ENCODE measurements at places on chromosomes 7 and 10.
A peak's percentile ranks its signal among the peaks of the same experiment; 100 is the strongest.

DNA sequence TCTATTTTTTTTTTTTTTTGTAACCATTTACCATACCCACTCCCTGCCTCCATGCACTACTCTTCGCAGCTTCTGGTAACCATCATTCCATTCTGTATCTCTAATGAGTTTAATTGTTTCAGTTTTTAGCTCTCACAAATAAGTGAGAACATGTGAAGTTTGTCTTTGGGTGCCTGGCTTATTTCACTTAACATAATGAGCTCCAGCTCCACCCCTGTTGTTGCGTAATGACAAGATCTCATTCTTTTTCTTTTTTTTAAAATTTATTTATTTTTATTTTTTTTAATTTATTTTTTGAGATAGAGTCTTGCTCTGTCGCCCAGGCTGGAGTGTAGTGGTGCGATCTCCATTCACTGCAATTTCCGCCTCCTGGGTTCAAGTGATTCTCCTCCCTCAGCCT is 142.3 kb upstream of the PCLO start:
- DNase-seq, result no peak

- no peak for DNase-seq
Measured at GRCh38 chr10:47061776-47062175, 150.5 kb downstream of the PTPN20 start.

DNA sequence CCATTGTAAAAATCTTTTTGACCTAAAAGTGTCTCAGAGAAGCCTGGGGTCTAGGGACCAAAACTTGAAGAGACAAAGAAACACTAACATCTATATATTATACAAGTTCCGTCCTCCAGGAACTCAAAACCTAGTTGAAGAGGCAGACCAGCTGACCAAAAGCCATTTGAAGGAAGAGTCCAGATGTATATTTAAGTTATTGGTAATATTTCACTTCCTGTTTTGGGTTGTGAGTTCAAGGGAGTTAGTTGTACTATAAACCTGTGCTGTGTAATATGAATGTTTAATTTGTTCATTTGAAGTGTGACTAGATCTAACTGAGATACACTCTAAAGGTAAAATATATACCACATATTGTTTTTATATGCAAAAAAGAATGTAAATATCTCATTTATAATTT is 45.0 kb downstream of the CDK1 start:
- DNase-seq, result no peak

- no peak for DNase-seq
Measured at GRCh38 chr7:87213811-87214210, 5.7 kb downstream of the TMEM243 start.

DNA sequence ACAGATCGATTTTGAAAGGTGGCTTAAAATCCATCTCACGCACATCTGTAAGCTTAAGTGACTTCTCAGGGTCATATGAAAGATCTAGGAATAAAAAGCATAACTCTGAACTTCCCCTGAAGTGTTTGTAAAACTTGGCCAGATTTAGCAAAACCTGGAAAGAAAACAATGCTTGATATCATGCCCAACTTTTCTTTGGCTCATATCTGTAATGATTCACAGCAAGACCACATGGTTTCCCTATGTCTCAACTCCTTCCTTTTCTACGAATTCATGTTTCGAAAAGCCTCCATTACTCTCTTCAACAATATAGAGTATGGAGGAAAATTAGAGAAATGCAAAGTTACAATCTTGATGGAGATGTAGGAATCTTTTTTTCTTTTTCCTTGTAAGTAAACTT is 20.1 kb upstream of the CABCOCO1 start:
- no peak for DNase-seq

- DNase-seq, result peak; percentile 20
Measured at GRCh38 chr7:112938863-112939573, 147.6 kb downstream of the GPR85 start.

DNA sequence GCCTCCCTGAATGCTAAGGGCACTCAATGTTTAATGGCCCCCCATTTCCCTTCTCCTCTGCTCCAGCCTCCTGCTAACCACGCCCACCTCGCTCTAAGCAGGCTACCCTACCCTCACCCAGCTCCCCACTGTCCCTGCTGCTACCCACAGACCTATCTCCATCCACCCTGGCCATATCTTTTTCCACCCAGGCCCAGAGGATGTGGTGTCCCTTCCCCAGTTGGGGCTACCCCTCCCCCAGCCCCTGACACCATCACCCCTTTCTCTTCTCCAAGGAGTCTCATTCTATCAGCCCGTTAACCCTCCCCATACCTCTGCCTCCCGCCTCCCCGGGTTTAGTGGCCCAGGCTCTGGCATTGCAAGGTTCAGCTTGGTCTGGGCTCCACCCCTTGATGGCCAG is 28.9 kb upstream of the PPIF start:
- DNase-seq, result no peak

DNA sequence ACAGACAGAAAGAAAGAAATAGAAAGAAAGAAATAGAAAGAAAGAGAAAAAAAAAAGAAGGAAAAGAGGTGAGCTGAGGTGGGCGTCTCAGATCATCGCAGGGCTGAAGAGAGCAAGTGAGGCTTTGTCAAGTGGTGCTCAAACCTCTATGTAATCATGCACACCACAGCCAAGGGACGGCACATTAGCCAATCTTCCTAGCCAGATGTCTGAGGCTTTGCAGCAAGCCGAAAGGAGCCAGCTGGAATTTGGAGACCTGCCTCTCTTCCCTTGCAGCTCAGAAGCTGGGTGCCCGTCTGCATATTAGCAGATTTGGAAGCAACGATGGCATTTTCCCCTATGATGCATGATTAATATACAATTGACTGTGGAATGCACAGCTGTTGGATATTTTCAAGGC is 52.5 kb downstream of the ADRA2A start:
- no peak for DNase-seq

- peak; percentile 63 for DNase-seq
Measured at GRCh38 chr10:77004917-77005564, 632.6 kb downstream of the KCNMA1 start.

- no peak for DNase-seq
Measured at GRCh38 chr7:71535616-71536015, 403.7 kb downstream of the GALNT17 start.

GRCh38 chr10:543862-544822 is 145.3 kb downstream of the DIP2C start:
- DNase-seq, result no peak

DNA sequence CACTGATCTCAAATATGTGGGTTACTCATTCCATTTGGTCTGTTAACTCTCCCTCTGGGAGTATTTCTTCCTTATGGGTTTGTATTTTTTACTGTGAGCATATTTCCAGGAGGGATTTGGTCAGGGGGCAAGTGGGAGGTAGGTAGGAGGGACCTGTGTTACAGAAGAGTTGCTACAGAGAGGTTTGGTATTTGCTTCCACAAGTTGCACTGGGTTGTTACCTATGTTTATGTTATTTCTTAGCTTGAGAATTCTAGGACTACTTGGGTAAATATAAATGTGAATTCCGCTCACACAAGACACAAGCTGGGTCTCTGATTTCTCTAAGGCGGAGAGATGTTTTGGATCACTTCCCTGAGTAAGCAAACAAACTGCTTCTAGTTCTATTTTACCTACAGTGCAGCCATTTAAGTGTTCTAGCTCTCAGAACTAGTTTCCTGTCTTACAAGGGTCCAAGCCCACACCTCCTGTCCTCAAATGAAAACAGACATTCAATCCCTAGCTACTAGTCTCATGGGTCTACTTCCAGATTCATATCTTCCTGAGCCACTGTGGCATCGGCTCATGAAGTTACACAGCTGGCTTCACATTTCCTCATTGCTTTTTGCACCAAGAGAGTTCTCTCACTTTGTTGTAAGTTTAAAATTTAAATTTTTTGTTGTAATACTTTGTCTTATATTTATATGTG is 75.4 kb upstream of the PPP1R3C start:
- no peak for DNase-seq

GRCh38 chr7:142865766-142866165 is 10.9 kb downstream of the EPHB6 start:
- DNase-seq, result no peak
